ENCODE measurements at places on chromosomes 12 and 14.

DNA sequence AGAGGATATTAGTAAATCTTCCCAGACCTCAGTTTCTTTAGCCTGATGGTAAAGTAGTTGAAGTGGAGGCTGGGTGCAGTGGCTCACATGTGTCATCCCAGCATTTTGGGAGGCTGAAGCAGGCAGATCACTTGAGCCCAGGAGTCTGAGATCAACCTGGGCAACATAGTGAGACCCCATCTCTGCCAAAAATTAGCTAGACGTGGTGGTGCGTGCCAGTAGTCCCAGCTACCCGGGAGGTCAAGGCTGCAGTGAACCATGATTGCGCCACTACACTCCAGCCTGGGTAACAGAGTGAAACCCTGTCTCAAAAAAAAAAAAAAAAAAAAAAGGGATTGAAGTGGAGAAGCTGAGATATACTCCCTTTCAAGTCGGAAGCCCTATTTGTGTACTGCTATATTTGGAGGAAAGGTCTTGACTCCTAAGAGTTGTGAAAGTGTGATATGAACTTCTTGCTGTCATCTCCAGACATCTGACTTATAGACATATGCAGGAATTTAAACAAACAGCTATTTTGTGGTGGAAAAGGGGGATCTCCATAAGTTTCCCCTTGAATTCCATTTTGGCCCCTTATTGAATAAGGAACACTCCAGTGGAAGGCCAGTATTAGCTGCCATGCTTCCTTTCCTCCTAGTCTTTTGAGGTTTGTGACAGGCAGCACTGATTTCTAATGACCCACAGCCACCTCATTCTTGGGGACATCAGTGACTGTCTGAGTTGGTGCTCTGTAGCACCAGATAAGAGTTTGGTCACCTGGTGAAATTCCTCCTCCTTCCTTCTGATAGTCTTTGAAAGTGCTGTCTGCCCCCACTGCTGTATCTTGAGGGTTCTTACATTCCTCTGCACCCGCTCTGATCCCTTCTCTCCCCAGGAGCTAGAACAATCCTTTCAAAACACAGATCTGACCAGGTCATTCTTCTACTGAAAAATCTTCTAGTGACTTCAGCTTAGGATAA, 7.4 kb downstream of the ELK3 start:
- DNase-seq, result no peak

DNA sequence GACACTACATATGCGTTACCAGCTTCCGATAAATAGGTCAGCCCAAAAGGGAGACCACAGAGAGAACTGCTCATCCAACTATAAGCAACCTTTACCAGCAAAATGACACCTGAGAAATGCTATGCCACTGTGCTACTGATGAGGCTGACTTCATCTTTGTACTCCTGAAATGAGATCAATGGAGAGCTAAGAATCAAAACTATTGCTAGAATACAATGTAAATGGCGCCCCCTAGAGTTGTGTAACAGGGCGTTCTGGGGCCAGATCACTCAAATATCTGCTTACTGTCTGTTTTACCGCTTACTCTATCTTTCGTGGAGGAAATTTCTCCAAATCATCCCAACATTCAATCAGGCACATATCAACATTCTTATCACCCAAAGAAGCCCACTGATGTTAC, 4.6 kb downstream of the ZNF384 start:
- DNase-seq, result no peak

GRCh38 chr12:58881816-58882215, 38.5 kb downstream of the LRIG3 start:
- DNase-seq, result no peak

GRCh38 chr12:24109381-24110039, 160.0 kb upstream of the SOX5 start:
- DNase-seq, result no peak

- no peak for DNase-seq
These were observed 4.0 kb downstream of the RASAL1 start for GRCh38 chr12:113131556-113131955.

- DNase-seq, result no peak
These were observed 701.8 kb downstream of the TMTC2 start for GRCh38 chr12:83388551-83388950.

DNA sequence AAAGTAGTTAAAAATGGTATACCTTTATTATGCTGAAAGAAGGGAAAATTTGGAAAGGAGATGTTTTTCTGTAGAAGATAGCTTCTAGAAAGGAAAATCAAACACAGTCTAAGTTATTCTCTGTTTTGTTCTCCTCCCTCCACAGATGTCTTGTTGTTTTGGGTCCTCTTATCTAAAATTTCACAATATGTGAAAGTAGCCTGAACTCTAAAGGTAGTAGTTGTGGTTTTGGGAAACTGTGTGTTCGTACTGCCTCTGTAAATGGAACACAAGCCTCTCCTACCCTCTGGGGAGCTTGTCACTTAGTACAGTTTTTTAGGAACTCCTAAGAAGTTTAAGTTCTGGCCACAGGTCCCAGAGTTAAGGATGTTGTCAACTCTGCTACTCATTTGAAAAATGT, 112.6 kb downstream of the CRADD start:
- no peak for DNase-seq

All from GM04504 (cell line).